ENCODE measurements at places on chromosomes 5 and 9. TPM values are rescaled to one million over a fixed set of nuclear protein-coding genes. Genes with fewer than 3 reads are reported as not detected.

DNA sequence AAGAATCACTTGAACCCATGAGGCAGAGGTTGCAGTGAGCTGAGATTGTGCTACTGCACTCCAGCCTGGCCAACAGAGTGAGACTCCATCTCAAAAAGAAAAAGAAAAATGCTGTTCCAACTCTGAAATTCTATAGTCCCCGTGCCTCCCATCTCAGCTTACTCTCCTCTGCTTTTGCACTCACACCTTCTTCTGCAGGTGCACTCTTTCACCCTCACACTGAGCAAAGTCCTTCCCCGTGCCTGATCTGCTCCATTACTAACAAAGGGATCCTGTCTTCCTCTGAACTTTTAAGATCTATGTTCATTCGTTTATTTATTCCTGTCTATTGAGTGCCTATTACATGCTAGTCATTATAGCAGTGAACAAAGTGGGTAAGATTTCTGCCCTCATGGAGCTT lies 47.8 kb downstream of the SUSD1 start:
- no peak for DNase-seq

- no peak for DNase-seq
These were observed 137.1 kb downstream of the ARL15 start for GRCh38 chr5:54173251-54173650.

DNA sequence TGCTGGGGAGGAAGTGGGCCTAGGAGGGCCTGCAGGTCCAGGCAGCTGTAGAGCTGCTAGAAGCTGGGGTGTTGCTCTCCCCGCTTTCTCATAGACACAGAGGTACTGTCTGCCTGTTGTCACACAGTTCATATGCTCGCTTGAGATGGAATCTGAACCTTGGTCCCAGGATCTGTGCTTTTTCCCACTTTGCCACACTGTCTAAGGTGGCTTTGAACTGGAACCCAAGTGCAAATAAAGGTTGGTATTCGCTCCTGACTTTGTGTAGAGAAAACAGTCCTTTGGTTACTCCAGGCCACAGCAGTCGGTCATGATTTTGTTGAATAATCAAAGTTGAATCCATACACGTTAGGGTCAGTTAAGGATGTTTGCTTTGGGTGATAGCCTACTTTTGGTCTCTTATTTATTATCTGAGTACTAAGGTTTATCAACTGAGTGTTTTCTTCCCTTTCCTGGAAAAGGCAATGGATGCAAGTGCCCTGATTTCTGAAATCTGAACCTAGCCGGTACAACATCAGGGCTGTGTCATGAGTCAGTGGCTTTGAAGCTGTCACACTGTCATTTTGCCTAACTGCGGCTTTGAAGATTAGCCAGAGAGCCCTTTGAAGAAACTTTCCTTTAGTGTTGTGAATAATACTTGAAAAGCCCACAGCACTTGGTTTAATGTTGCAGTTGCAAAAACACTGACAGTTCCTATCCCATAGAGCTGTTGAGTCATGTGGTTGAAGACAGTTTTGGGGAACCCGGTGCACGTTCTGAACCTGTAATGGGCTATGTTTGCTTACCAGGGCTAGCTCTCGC lies 41.3 kb downstream of the HABP4 start:
- no peak for DNase-seq

GRCh38 chr5:147398860-147399259 lies 111.0 kb downstream of the DPYSL3 start:
- no peak for DNase-seq

DNA sequence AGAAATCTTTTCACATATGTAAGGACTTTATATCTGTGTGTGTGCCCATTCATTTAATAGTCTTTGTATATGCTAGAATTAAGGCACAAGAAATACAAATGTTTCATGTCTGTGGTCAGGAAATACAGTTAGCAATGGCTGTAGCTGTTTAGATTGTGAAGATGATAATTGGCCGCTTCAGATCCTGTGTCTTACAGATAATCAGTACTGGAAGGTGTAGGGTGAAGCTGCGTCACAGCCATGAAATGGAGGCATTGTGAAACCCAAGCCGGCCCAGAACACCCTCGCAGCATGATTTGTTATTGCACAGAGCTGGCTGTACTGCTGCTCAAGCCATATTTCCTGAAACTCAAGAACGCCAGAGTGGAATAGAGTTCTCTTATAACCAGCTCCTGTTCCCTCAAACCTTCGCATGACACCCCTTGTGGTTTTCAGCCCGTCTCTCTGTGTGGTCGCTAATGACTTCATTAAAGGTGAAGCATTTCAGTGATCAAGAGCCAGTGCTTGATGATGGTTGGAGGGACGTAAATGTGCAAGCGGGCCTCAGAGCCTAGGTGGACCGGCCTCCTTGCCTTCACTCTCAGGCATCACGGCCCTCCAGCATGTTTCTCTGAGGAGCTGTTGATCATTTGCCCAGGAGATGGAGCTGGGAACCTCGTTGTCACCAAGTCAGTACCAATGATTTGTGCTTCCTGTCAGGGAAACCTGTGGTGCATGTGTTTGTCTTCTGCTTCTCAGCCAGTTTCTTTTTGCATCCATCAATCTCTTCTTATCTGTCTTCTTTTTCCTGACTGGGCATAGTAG lies 80.1 kb downstream of the F2RL2 start:
- no peak for DNase-seq

DNA sequence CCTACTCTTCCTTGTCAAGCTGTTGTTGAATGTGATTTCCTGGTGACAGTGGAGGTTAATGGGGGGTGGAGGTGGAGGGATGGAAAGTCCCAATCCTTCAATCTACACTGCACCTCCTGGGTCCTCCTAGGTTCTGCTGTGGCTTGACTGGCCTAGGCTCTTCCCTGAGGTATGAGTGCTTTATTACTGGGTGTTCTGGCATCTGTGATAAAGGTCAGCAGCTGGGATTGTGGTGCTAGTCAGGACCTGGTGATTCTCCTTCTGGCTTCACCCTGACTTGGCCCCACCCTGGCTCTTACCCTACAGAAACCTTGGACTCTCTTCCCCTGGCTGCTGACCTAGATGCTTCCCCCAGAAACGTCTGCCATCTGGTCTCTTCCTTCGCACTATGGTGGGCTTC lies 194.3 kb downstream of the ARHGEF28 start:
- DNase-seq, result no peak

PTGR1 gene
- total RNA-seq, result 3.9 TPM

SNX30 gene
- total RNA-seq, result 7.7 TPM

C5 gene
- total RNA-seq, result 0.17 TPM

GLE1 gene
- total RNA-seq, result 39.0 TPM

GLRA1 gene
- total RNA-seq, result not detected

IL13 gene
- not detected for total RNA-seq

FAM81B gene
- not detected for total RNA-seq

LVRN gene
- total RNA-seq, result 0.03 TPM

PDCD1LG2 gene
- 4.0 TPM for total RNA-seq

SECISBP2 gene
- total RNA-seq, result 24.2 TPM

All from HT1080 (cell line).